IMR-90 (cell line): ENCODE measurements at places on chromosomes 16 and 17. TPM values are rescaled to one million over a fixed set of nuclear protein-coding genes. Genes with fewer than 3 reads are reported as not detected.

CCDC102A gene
- polyA plus RNA-seq: 8.5 and 11.4 TPM in 2 replicates

CACNA1G gene
- polyA plus RNA-seq: 0.03 TPM in 2 replicates

CHST6 gene
- polyA plus RNA-seq: 0.12 and 0.19 TPM in 2 replicates

VAT1L gene
- polyA plus RNA-seq: 14.1 and 15.4 TPM in 2 replicates

NDE1 gene
- 17.3 and 22.7 TPM in 2 replicates for polyA plus RNA-seq

FAM83G gene
- 12.6 and 14.1 TPM in 2 replicates for polyA plus RNA-seq

- DNase-seq: peak; percentile 80
Observed at GRCh38 chr17:12620200-12620720, 45.4 kb upstream of the MYOCD start.

GRCh38 chr17:47878203-47879027, 17.6 kb upstream of the SP2 start:
- no peak for DNase-seq

GRCh38 chr16:8905168-8905762, 23.1 kb downstream of the LITAFD start:
- DNase-seq: peak; percentile 45

DNA sequence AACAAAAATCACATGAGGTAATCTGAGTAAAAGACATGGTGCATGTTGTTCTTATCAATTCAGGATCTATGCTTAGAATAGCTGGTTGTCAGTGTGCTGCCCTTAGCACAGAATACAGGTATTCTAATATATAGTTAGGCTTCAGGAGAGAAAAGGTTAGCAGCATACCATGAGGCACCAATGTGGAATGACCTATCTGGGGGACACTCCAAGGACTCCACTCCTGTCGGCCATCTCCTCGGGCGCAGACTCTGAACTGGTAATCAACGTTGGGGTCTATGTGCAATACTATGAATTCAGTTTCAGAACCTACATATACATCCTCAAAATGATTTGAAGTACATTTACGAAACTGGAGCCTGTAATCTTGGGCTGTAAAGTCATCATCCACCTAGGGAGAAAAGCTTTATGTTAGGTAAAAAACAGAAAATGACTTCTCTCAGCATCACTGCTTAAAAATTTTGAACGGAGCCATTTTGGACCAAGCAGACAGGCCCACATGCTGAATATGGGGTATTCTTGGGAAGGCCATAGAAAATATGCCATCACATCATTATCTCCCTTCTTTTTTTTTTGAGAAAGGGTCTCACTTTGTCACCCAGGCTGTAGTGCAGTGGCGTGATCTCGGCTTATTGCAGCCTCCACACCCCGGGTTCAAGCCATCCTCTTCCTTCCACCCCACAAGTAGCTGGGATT, 31.1 kb downstream of the CRLF3 start:
- DNase-seq: no peak

DNA sequence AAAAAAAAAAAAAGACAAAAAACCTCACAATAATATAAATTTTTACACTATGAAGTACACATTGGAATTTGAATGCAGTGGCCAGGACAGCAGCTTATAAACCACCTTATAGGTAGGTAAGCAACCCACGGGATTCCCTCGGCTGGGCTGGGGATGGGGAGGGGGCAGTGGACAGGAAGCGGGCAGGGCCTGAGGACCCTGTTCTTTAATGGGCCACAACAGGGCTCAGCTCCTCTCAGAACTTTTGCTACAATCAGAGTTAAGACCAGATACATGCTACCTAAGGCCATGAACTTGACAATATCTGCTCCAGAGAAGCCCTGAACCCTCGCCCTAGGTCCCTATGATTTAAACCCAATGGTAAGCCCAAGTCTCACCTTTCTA, 25.1 kb downstream of the STAT5A start:
- DNase-seq: no peak

DNA sequence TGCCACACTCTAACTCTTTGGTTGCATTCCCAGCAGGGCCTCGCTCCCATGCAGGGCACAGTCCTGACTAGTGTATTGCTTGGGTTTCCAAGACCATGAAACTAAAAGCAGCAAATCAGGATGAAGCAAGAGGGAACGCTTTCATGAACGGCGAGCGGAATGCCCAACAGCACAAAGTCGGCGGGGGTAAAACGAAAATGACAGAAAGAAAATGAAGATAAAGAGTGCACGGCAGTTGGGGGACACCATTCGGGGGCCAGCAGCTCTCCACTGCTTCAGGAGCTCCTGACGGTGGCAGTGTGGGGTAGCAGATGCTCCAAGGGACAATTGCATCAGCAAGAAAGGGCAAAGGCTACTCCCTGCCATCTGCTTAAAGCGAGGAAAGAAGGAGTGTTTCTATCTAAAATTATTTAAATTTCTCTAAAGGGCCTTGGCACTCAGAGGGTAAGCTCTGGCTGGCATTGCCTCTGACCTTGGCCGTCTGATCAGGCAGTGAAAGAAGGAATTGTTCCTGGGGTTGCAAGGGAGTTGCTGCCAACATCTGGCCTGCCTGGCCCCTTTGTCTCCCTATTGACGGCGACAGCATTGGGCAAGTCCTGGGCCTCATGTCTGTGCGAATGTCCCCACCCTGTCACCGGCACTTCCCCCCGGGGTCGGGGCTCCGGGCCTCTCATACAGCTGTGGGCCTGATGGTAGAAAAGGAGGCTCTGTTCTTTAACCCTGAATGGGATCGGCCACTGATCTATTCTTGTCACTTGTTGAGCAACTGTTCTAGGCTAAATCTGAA, 138.2 kb downstream of the CMIP start:
- no peak for DNase-seq

DNA sequence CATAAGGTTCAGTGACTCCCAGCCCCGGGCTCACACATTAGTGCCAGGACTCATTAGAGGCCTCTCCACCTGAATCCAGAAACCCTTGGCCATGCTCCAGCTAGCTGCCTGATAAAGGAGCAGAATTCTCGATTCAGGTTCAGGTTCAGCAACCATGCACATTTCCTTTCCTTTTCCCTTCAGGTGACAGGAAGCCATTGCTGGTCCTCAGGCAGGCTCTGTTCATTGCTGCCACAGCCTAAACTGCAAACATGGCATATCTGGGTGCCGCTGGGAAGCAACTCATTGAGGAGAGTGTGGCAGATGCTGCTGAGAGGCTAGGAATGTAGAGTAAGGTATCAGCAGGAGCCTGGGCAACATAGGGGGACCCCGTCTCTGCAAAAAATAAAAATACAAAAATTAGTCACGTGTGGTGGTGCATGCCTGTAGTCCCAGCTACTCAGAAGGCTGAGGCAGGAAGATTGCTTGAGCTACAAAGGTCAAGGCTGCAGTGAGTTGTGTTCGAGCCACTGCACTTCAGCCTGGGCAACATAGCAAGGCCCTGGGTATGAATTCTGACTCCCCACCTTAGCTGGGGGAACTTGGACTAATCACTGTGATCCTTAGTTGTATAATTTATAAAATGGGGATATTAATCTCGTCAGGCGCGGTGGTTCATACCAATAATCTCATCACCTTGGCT, 28.7 kb downstream of the ARL4D start:
- no peak for DNase-seq

GRCh38 chr16:2933701-2934100, 22.0 kb downstream of the FLYWCH1 start:
- DNase-seq: no peak

DNA sequence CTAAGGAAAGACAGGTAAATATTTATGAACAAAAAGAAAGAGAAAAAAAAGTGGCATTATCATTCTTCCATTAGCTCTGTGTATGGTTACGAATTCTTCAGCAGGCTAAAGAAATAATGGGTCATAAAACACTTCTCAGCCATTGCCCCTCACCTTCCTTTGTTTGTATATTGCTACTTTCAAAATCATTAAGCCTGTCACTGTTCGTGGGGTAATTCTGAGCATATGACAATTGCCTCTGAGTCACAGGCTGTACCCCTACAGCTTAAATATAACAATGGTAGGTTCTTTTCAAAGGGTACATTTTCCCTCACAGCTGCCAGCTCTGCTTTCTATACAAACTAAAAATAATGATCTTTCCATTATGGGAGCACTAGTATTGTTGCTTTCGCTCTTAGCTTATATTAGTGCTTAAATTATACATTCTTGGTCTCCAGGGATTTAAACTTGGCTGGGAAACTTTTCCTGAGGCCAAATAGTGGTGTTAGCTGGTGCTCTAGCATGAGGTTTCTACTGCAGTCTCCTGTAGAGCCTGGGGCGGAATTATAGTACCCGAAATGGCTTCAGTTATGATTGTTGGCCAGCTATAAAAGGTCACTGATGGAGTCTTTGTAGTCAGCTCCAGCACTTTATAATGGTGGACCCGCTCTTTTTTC, 74.7 kb upstream of the CDH11 start:
- no peak for DNase-seq

GRCh38 chr17:11924076-11924475, 73.2 kb downstream of the ZNF18 start:
- DNase-seq: no peak

DNA sequence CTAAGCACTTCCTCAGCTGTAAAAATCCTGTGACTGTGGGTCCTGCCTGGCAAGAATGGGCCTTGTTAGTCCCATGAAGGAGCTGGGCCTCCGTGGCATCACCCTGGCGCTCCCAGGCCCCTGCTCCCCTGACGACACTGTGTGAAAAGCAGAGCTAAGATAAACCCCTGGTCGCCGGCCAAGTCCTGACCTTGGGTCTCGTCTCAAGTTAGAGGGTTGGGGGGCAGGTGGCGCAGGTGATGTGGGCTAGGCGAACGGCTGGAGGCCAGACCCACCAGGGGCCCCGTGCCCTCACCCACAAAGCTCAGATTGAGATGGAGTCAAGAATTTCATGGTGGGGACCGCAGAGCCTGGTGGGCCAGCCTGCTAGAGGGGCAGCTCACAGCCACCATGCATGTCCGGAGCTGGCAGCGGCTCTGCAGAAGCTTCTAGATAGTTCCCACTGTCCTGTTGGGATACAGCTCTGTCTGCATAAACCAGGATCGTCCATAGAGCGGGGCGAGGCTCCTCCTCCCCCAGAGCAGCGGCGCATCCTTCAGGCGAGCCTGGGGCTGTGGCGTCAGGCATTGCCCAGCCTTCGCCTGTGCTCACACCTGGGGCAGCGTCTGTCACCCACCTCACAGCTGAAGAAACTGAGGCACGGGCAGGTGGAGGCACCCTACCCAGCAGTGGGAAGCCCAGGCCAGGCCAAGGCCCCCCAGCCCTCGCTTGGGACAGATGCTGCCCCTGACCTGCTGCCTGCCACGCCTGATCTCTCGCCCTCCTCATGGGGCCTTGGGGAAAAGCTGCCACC, 12.0 kb downstream of the CYBC1 start:
- DNase-seq: no peak

- DNase-seq: peak; percentile 83
Observed at GRCh38 chr16:30491744-30492308, 19.3 kb downstream of the ITGAL start.

- peak; percentile 92 for DNase-seq
Observed at GRCh38 chr17:46264456-46265198, 30.3 kb upstream of the LRRC37A start.

GRCh38 chr17:81117672-81118198, 47.6 kb upstream of the PVALEF start:
- DNase-seq: no peak

DNA sequence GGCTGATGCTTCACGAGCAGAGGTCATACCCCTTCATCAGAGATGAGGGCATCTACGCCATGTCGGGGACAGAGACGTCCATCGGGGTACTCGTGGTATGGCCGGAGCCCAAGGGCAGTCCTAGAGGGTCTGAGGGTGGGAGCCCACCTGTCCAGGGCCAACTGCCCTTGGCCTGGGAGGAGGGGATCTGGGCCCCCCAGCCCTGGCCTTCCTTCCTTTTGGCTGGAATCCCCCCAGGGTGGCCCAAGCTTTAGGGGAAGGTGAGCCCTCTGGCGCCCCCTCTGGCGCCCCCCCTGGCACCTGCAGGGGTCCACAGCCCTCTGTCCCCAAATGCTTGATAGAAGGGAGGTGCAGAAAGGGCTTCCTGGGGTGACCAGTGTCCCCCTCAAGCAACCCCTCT, 69.3 kb downstream of the SCNN1B start:
- DNase-seq: no peak

- DNase-seq: no peak
Observed at GRCh38 chr16:29991571-29991904, 3.9 kb downstream of the HIRIP3 start.

DNA sequence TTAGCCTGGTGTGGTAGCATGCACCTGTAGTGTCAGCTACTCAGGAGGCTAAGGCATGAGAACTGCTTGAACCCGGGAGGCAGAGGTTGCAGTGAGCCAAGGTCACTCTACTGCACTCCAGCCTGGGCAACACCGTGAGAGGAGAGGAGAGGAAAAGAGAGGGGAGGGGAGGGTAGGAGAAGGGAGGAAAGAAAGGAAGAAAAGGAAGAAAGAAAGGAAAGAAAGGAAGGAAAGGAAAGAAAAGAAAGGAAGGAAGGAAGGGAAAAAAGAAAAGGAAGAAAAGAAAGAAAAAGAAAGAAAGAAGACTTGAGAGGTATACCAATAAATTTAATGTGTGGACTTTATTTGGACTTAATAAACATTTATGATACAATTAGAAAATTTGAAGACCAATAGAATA, 66.8 kb upstream of the FA2H start:
- DNase-seq: no peak

DNA sequence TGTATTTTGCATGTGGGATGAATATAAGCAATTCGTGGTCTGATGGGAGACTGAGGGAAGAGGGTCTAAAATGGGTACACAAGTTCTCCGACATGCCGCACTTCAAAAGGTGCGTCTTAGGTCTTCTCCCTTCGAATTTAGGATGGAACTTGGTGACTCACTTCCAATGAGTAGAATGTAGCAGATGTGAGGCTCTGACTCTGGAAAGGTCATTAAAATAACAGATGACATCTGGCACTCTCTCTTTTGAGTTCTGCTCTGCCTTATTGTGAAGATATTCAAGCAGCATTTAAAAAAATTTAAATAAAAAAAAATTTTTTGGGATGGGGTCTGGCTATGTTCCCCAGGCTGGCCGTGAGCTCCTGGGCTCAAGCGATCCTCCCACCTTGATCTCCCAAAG, 92.7 kb downstream of the TMEM100 start:
- DNase-seq: no peak

DNA sequence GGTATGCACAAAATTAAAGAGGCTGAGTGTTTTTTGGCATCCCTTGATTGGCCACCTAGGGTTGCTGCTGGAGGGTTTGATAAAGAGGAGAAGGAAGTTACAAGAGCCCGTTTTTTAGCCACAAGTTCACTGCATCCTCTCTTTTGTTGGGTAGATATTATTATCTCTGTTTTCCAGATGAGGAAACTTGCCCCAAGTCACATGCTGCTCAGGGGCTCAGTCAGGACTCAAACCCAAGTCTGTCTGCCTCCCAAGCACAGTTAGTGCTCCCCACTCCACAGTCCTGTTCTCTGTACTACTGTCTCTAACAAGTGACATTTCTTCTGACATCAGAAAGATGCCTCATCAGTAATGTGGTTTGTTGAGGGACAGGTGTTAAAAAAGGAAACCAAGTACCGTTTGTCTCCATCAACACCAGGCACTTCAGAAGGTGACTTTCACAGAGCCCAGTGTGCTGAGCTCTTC, 1.4 kb downstream of the NT5M start:
- DNase-seq: no peak

DNA sequence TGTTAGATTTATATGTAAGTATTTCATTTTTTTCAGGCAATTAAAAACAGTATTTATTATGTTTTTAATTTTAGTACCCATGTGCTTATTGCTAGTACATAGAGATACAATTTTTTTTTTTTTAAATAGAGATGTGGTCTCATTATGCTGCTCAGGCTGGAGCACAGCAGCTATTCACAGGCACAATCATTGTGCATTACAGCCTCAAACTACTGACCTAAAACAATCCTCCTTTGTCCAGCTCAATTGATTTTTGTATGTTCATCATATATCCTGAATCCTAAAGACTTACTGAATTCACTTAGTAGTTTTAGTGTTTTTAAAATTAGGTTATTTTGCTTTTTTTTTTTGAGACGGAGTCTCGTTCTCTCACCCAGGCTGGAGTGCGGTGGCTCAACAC, 26.3 kb downstream of the SPECC1 start:
- no peak for DNase-seq

- DNase-seq: no peak
Observed at GRCh38 chr16:3738128-3738527, 20.8 kb upstream of the TRAP1 start.
